ENCODE measurements at places on chromosomes 2 and 18.

- DNase-seq: no peak
These were observed 35.0 kb downstream of the BIN1 start for GRCh38 chr2:127071901-127072328.

- DNase-seq: no peak
These were observed 843.6 kb downstream of the SUCLG1 start for GRCh38 chr2:83615511-83615910.

DNA sequence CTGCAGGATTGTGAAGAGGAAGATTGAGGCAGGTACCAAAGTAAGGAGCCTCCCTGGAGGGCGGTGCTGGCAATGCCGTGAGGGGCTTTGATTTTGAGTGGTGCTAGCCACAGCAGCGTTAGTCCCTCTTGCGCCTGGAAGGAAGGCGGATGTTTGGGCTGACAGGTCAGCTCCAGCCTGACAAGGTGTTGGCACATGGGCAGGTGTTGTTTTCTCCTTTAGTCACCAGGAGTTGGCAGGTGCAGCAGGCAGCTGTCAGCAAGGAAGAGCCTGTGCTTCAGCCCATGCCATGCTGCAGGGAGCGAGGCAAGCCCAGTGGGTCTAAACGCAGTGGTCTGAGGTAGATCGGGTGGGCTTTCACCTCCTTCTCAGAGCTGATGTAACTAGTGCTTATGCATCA is 8.5 kb downstream of the SEC11C start:
- DNase-seq: no peak

DNA sequence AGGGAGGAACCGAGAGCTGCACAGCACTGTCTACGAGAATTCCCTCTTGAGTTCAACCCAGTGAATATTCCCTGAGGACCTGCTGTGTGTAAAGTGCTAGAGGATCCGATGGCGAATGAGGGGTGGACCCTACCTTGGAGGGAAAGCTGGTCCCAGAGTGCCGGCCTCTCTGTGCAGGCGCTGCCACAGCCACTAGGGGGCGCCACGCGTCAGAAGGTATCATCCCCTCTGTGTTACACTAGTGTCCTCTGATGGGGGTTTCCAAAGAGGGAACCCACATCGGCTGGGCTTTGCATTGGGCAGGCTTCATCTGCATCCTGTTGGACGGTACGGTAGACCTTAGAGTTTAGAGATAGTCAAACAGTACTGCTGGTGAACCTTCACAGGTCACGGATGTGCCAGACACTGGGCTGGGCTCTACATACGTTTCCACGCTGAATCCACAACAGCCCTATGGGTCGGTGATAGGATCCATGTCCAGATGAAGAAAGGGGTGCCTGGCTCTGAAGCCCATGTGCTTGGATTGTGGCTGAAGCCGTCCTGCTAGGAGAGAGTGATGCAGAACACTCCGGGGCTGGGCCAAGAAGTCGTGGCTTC is 39.0 kb downstream of the COA5 start:
- DNase-seq: peak; percentile 56

GRCh38 chr2:187527262-187527661 is 27.0 kb downstream of the TFPI start:
- DNase-seq: no peak

- DNase-seq: peak; percentile 62
These were observed 195.6 kb upstream of the POU3F3 start for GRCh38 chr2:104658144-104658835.

GRCh38 chr18:11851806-11852337 is 659 bp downstream of the CHMP1B start:
- peak; percentile 15 for DNase-seq

DNA sequence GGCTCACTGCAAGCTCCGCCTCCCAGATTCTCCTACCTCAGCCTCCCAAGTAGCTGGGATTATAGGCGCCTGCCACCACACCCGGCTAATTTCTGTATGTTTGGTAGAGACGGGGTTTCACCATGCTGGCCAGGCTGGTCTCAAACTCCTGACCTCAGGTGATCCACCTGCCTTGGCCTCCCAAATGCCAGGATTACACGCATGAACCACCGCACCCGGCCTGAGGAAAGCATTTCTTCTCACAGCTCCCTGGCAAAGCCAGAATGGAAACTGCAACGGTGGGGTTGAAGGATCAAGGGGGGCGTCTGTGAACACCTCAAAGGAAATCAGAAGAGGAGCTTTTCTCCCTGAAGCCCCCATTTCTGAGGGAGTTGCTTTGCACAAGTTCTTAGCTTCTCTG is 11.2 kb upstream of the TEX51 start:
- DNase-seq: no peak

- DNase-seq: no peak
These were observed 265.4 kb downstream of the TRIB2 start for GRCh38 chr2:12982149-12982584.

DNA sequence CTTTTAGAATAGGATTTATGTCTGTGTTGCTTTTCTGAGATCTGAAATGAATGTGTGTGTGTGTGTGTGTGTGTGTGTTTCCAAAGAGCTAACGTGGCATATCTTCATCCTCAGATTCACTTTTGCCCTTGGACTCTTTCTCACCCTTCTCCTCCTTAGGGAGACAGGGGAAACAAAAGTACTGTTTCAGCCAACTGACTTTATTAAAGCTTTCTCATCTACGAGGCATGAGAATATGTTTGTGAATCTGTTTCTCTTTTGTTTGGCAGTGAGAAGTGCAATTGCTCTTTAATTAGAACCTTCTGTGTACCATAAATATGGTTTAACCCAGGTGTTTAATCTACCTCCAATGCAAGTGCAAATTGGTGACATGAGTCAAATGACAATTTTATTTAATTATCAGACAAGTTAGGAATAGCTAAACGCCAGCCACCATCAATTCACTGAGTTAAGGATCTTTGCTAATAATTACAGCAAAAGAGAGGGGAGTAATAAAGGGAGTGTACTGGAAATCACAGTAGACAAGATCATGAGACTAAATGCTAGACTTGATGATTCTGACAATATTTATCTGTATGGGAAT is 186.4 kb upstream of the COL3A1 start:
- DNase-seq: no peak

GRCh38 chr2:203195331-203196036 is 43.3 kb upstream of the CYP20A1 start:
- no peak for DNase-seq

DNA sequence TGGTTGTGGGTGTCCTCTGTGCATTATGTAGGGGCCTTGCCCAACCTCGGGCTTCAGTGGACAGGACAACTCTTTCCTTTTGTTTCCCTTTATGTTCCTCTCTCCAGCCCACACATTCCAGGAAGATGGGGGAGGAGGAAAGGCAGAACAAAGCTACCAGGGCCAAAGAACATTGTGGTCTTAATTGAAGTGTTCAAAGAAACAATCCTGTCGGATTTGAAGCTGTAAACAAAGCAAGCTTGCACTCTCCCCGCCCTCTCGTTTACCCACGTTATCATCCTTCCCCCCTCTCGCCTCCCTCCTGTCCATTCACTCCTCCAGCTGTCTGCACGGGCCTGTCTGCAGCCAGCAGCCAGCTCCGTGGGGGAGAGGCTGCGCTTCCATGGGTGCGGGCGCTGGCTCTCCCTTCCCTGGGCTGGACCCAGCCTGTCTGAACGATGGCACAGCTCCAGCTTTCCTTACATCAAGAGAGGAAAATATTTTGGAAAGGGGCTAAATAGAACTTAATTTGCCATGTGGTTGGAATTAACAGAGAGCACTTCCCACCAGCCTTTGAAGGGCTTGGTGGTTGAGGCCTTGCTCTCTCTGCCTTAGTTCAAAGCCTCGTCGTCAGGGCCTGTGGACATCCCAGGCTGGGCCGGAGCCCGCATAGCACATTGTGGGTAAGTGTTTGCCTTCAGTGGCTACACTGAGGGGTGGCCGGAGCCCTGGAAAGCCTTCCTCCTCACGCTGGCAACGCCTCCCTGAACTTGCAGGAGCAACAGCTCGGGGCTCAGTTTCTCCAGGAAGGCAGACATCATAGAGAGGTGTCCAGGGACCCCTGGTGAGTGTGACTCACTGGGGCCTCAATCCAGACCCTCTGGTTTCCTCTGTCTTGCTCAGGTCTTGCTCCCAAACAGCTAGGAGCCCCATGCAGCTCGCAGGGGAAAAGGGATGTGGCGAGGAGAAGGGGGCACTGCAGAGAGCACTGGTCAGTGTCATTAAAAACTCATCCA is 60.6 kb upstream of the HS6ST1 start:
- peak; percentile 28 for DNase-seq

GRCh38 chr2:237964578-237965404 is 2.0 kb upstream of the UBE2F start:
- no peak for DNase-seq

- no peak for DNase-seq
These were observed 49.8 kb downstream of the PLB1 start for GRCh38 chr2:28545590-28546200.

DNA sequence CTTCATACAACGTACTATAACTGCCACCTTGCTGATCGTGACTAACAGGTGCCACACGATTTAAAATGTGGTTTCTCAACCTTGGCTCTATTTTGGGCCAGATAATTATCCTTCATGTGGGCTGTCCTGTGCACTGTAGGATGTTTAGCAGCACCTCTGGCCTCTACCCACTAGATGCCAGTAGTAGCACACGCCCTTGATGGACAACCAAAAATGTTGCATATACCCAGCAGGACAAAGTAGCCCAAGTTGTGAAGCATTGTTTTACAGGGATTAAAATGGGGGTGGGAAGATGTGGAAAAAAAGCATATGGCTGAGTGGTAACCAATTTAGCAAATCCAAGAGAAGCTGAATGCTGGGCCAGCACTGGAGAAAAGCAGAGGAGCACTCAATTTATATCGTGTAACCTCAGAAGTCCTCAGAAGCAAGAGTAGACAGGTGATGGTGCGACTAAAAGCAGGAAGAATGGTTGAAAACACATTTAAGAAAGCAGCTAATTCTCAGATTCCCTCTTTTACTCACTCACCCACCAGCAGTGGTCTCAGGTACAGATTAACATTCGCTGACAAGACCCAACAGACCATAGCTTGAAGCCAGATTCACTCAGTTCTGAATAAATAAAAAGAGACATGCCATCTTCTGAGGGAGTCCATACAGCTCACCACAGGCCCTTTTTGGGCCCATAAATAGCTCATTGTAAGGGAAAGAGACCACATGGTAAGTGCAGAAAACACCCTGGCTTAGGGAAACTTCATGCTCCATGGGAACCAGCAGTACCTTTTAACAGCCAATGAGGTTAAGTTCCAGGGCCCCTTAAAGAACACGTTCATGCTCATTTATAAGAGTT is 50.6 kb downstream of the RAPH1 start:
- DNase-seq: peak; percentile 19

- no peak for DNase-seq
These were observed 4.3 kb upstream of the MROH2A start for GRCh38 chr2:233773854-233774253.

DNA sequence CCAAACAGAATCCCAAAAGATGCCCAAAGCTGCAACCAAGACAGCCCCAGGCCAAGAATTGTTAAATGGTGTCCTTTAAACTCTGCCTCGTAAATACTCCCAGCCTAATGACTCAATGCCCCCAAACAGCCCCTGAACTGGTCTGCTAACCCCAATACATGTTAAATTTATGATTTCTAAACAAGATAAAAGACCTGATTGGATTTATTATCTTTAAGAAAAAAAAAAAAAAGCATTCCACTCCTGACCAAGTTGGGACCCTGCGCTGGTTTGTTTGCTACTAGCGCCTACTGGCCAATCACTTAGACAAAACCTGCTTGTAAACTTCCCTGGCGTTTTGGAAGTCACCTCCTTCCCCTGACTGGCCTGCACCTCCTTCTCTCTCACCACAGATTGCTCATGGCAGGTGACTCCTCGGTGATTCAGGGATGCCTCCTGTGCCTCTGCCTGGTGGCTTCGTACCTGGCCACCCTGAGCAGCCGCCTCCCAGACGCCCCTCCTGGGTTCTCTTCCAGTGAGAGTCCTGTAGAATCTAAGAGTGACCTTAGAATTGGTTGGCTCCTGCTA is 121.3 kb downstream of the BCL11A start:
- DNase-seq: no peak

DNA sequence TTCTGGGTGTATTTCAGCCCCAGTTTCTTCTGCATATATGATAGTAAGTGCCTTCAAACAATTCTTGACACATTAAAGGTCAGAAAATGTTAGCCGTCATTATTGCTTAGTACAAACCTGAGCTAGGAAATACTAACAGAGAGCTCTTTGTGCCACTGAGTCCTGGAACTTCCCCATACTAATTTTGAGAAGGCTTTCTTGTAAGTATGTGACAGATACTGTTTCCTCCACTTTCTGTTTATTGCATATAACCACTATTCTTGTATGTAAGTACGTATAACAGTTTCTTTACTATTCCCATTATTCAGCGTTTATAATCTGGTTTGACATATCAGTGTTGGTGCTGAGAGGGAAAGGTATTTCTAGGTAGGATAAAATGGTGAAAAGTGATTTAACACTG is 9.8 kb downstream of the PPP1CB start:
- DNase-seq: no peak

DNA sequence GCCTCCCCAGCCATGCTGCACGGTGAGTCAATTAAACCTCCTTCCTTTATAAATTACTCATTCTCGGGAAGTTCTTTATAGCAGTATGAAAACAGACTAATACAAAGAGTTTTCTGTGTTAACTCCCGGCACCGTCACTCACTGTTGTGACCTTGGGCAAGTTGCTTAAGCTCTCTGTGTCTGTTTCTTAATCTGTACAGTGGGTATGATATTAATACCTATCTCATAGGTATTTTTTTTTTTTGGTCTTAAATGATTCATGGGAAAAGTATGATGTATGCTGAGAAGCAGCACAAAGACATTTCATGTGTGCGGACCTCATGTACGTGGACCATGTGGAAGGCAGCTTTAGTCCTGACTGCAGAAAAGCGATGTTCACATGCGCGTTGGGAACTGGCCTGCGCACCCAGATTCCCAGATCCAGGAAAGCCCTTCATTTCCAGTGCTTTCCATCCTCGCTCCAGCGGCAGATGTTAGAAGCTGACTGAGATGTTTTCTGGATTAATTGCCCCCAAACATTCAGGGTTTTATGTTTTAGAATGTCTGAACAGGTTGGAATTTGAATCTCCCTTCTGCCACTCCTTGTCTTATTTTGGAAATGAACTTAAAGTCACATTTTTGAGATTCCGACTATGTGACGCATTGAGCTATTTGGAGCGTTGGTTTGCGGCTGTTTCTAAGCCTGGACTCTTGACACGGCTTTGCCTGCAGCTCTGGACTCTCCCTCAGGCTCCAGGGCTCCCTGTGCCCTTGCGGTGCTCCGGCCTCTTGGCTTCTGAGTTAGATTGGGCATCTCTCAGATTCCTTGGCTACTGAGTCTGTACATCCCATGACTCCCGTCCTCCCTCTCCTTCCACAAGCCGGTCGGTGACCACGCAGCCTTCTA is 61.4 kb downstream of the SLC4A3 start:
- peak; percentile 27 for DNase-seq

Data from heart right ventricle (tissue), 16 donors.